GM18507 (cell line): ENCODE measurements at places on chromosomes 13 and 19.

GRCh38 chr19:49188626-49189200, 31.1 kb downstream of the TRPM4 start:
- no peak for DNase-seq

DNA sequence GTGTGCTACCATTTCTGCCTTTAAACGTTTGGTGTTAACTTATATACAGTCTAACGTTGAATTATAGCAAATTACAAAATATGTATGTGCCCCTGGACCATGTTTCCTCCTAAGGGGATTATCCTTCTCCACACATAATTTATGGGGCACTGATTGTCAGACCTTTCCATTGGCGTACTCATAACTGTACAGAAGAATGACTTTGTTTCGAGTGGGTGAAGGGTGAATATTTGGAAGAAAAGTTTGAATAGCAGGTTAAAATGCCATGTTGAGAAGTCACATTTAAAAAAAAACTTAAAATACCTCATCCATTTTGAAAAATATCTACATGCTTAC, 58.8 kb downstream of the SLC10A2 start:
- DNase-seq: no peak

- no peak for DNase-seq
Measured at GRCh38 chr19:6375411-6376010, at the start of gene PSPN. Gene PSPN (minus strand): TSS chr19:6375933. CDS start chr19:6375849, 84 bp downstream.

- DNase-seq: no peak
Measured at GRCh38 chr13:73224703-73225102, 165.9 kb downstream of the KLF5 start.

DNA sequence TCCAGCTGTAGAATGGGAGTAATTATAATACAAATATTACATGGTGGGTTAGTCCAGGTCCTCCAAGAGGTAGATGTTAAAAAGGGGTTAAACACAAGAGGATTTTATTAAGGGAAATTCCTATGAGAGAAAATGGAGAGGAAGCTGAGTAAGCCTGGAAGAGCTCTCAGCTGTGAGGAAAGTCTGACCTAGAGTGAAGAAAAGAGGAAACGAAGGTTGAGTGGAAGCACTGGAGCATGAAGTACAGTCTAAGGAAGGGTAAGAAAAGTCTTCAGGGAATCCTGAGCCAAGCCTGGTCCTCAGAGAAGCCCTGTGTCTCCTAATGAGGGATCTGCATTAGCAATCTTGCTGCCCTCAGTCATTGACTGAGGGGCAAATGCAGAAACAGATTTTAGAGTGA, 506.2 kb downstream of the GPC5 start:
- DNase-seq: no peak

- DNase-seq: no peak
Measured at GRCh38 chr13:106561551-106562170, 6.3 kb downstream of the ARGLU1 start.

GRCh38 chr19:38321646-38322196, 2.1 kb downstream of the KCNK6 start:
- no peak for DNase-seq

GRCh38 chr19:7799640-7800355, 30.2 kb upstream of the EVI5L start:
- DNase-seq: no peak

GRCh38 chr19:2711172-2711874, 8.8 kb upstream of the GNG7 start:
- DNase-seq: no peak

GRCh38 chr13:40673414-40673813, 7.0 kb upstream of the FOXO1 start:
- DNase-seq: no peak

GRCh38 chr19:12527034-12527836, 24.0 kb downstream of the ZNF564 start:
- no peak for DNase-seq

DNA sequence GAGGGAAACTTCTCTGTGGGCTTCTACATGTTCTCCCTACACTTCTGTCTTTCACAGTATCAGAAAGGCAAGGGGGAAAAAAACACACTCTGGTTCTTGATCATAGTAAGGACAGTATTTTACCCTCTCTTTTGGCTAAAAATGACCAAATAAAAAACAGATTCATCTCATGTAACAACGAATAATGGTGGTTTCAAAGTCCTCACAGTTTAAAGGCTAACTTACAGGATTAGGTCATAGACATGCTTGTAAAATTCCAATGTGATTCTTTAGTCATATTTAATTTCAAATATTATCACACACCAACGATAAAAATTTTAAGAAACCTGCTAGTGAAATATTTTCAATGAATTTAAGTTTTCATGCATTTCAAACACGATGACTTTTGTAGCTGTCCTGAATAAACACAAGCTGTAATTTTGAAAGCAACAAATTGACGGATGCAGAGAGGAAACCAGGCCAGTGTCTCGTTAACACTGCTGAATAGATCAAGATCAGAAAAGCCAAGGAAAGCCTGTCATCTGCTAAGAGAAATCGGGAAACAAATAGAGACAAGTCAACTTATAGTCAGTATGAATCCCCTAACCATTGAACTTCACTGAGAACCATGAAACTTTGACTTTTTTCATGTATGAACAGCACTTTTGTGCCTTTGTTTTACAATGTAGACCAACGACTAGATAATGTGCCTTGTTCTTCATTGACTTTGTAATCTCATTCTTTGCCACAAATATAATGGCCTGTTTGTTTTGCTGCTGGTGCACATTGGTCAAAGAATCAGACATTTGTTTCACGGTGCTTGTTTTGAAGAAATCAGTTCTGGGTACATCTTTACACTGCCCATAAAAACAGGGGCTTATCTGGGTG, 22.0 kb downstream of the MBNL2 start:
- no peak for DNase-seq

DNA sequence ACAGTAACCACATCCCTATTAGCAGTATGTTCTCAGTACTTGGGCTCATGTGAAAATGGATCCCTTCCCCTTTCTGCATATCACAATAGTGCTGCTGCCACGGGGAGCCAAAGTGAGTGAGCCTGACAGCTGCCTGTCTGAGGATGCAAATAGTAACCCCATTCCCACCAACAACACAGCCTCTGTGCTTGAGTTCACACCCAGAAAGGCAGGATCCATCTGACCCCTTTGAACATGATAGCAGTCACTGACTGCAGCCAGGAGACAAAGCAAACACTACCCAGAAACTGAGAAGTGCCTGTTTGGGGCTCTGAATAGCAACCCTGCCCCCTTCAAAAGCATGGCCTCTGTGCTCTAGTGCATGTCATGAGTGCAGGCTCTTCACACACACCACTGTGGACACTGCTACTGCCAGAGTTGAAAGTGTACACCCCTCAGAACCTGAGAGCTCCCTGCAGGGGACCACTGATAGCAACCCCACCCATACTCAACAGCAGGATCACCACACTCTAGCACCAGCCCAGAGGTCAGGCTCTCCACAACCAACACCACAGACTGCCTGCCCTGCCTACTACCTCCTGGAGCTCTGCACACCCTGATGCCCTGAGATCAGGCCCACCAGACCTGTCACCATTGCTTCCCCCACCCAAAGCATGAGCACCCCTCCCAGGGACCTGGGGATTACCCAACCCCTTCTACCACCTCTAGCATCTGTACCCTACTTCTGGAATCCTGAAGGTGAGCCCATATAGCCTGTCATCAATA, 1563.5 kb upstream of the PRR20A start:
- DNase-seq: no peak

- DNase-seq: no peak
Measured at GRCh38 chr13:90826688-90827087, 520.8 kb upstream of the MIR17HG start.

- DNase-seq: no peak
Measured at GRCh38 chr13:65470781-65471180, 1759.4 kb downstream of the PCDH9 start.

DNA sequence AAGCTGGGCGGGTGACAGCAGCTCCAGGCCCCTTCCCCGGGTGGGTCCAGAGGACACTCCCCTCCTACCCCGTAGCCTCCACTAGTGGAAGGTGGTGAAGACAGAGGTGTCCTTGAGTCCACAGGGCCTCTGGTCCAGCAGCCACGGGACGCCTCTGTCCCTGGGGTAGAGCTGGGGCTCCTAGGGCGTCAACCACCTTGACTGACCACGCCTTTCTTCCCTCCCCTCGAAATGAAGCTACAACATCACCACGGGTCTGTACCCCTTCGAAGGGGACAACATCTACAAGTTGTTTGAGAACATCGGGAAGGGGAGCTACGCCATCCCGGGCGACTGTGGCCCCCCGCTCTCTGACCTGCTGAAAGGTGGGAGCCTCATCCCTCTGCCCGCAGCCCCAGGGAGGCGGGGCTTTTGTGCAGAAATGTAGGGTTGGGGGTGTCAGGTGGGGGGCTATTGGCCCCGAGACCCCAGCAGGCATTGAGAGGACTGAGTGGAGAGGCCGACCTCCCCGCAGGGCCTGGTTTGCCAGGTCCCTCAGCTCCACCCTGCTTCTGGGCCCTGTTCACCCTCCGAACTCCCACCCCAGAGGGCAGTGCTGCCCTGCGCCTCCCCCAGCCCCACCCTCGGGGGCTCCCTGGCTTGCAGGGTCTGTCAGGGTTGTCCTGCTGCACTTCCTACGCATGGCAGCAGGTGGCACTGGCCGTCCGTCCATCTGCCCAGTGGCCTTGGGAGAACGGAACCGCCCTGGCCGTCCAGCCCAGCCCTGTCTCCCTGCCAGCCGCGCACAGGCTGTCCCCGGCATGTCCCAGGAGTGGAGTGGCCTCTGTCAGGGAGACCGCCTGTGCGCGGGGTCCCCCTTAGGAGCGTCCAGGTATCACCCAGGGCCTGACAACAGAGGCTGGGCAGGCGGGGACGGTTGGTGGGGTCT, 15.7 kb downstream of the STK11 start:
- no peak for DNase-seq

- DNase-seq: no peak
Measured at GRCh38 chr19:10467104-10467706, 36.0 kb downstream of the KEAP1 start.

GRCh38 chr19:29366757-29367156, 153.8 kb upstream of the UQCRFS1 start:
- DNase-seq: no peak

- DNase-seq: no peak
Measured at GRCh38 chr13:106418556-106418955, 116.9 kb downstream of the EFNB2 start.

DNA sequence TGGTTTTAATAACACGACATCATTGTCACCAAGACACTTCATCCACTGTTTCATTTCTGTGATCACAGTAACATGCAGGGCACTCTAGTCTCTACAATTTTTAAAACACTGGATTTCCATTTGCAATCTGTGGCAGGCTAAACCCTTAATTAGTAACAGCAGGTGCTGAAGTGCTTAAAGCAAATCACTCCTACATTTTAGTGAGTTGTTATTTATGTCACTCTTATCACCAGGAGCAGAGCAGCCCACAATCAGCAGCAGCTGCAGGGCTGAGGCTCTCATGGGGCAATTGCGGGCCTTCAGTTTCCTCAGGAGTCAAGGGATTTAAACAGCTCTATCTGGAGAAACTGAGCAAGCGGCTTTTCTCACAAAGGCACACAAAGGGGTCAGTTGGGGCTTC, 1.6 kb downstream of the SOHLH2 start:
- no peak for DNase-seq

DNA sequence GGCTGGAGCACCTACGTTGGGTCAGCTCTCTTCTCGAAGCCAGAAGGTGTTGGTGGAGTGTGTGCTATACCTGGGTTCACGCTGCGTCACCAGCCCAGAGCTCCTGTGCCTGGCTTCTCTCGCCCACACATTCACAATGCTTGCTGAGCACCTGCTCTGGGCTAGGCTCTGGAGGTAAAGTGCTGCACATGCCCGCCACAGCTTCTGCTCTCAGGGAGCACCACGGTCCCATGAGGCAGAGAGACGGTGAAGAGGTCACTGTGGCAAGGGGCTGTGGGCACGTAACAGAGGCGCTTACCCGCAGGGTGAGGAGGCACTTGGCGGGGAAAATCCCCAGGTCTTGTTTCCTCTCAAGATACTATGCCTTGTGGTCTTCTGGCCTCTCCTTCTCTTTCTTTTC, 174.2 kb downstream of the TEX29 start:
- DNase-seq: no peak

- DNase-seq: no peak
Measured at GRCh38 chr13:70816853-70817252, 708.6 kb upstream of the KLHL1 start.

GRCh38 chr13:62299988-62300387, 884.3 kb upstream of the PCDH20 start:
- DNase-seq: no peak

- no peak for DNase-seq
Measured at GRCh38 chr13:97749174-97749573, 204.3 kb upstream of the IPO5 start.

GRCh38 chr13:97758317-97758716, 195.2 kb upstream of the IPO5 start:
- DNase-seq: no peak

DNA sequence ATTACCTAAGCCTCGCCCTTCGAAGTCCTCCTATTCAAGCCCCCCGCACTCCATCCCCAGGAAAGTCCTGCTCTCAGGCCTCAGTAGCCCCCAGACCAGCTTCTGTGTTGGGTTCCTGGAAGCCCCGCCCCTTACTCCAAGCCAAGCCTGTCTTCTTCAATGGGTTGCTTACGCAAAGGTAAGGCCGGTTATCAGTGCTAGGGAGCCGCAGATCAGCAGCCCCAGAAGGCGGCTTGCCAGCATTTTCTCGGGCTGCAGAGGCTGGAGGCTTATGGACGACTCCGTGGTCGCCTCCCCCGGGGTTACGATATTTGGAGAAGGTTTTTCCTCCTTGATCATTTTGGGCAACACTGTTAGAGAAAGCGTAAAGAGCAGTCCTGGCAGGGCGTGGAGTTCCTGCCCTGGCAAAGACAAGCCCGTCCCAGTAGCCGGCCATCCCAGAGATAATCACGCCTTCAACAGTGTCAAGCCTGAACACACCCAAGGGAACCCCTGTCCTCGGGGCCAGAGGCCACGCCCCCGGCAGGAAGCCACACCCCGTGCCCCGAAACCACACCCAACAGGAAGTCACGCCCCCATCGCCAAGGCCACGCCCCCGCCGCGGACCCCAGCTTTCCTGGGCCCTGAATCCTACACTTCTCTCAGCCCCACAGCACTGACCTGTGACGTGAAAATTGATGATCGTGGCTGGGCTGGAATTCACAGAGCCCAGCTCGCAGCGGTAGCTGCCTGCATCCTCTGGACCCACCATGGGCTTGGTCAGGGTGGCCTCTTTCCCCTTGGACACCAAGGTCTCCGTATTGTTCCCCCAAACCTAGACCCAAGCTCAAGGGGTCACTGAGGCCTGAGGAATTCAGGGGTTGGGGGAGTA, 954 bp upstream of the RASIP1 start:
- DNase-seq: no peak

GRCh38 chr19:31344403-31344802, 4.8 kb downstream of the TSHZ3 start:
- DNase-seq: no peak
